Frontal cortex (tissue), 4 donors: ENCODE measurements at places on chromosomes 2 and 18.

DNA sequence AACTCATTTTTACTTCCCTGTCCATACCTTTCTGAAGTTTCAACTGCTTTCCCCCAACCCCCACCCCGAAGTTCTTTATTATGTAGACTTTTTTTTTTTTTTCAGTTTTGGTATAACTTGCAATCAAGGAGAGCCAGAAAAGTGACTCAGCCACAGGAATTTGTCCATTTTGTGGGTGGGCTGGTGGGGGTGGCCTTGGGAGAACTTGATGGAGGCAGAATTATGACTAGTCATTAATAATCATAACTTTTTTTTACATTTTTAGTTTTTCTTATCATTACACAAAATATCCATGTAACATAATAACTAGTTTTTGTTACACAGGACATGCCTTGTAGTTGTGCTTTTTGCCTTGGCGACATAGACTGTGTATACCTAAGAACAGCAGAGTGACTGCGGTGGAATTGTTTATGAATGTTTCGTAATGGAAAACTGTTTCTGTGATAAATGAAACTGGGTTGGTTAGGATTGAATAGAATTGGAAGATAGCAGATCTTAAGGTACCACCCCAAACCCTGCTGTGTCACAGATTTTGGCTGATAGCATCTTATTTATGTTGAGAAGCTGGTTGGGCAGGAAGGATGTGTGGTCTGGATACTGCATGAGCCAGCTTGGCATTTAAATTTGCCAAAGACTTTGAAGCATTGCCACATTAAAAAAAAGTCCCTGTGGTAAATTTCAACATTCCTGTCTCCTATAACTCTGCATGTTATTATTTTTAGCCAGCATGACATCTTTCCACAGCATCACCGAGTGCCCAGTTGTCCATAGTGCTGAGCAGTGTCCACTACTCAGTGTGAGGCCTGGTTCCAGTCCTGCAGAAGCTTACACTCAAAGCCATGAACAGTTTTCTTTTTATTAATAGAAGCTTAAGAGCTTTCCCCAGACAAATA lies 30.7 kb downstream of the LYPD6B start:
- no peak for DNase-seq

DNA sequence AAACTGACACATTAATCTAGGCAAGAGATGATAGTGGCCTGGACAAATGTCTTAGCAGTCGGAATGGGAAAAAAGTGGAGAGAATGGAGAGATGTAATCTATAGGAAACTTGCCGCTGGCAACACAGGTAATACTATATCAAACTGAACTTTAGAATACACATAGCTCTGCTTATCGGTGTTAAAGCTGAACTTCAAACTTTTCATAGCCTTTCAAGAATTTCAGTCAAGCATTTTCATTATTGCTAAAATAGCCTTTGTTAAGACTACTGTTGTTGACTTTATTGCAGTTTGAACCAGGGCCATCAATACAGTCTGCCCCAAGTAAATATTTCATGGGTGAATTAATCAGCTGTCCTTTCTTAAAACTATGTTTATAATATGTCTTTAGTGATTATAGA lies 12.9 kb upstream of the CHST9 start:
- no peak for DNase-seq

- no peak for DNase-seq
Measured at GRCh38 chr18:43542016-43542415, 264.7 kb upstream of the SYT4 start.

DNA sequence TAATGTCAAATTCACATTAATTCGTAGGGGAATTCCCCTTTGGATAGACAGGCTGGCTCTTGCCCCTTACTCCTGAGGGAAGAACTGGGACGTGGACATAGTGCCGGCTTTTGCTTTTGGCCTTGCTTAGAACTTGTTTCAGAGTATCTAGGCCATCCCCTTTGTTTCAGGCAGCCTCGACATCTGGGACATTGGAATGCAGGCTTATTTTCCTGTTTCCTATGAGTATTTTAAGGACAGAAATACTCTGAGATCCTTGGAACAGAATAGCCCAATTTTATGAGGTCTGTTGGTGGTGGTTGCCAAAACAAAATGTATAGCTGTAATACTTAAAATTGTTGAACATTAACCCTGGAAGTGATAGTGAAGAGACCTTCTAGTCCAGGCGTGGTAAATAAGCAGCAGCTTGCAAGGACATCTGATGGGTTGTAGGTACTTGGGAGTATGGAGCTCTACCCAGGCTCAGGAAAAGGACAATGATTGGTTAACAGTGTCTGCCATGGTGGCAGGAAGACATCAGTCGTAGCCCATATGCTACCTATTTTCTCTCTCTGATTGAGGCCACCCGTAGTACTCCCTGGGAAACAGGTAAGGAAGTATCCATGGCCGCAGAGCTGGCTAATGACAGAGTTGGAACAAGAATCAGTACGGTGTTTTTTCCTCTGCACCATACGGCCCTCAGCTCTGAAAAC lies 112.4 kb downstream of the CDK15 start:
- DNase-seq = no peak

DNA sequence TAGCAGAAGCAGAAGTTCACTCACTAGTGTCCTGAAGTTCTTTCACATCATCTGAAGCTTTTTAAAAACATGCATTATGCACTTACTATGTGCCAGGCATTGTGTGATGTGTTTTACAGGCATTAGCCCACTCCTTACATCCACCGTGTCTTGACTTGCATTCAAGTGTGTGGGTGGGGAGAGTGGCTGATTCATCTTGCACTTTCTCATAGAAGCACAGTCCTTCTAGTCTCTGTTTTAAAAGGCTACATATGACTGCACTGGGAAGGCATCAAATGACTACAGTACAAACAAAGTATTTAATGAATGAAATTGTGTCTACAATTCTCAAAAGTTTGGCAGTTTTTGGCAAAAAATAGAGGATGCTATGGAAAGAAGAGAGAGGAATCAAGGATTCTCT lies 21.6 kb upstream of the DSC3 start:
- no peak for DNase-seq

GRCh38 chr2:105329197-105329554 lies 359 bp downstream of the TGFBRAP1 start:
- no peak for DNase-seq

DNA sequence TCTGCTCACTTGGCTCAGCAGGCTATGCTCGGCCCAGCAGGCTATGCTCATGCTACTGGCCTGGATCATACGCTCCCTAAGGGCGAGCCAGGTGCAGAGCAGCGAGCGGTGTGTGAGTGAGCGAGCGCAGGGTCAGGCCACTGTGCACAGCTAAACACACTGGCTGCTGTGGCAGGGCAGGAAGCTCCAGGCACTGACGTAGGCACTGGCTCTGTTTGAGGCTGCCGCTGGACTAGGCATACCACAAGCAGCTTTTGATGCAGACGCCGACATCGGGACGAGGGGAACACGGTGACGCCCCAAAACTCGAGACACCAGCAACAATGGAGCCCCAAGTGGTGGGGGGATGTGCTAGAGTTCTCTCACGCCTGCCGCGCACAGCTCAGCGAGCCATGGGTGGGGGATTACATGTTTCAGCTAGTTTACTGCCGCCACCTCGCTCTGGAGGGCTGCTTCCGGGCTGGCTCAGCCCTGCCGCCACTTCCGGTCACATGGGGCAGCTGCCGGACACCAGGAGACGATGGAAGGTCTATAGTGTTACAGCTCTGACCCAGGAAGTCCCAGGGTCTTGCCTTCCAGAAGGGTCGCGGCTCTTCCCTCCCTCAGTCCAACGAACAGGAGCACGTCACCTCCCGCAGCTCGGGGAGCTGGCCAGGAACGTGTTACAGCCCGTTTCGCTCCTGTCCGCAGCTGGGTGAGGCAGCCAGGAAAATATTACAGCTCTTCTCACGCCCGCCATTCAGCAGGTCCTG lies 1176.9 kb upstream of the LRRTM1 start:
- no peak for DNase-seq

GRCh38 chr18:10111944-10112343 lies 198.1 kb downstream of the VAPA start:
- no peak for DNase-seq

- no peak for DNase-seq
Measured at GRCh38 chr2:134379293-134379692, 125.4 kb downstream of the MGAT5 start.

GRCh38 chr2:20157193-20157891 lies 67.6 kb downstream of the SDC1 start:
- no peak for DNase-seq

- no peak for DNase-seq
Measured at GRCh38 chr18:11419338-11419737, 190.1 kb upstream of the SLC35G4 start.

GRCh38 chr2:20568501-20569463 lies 82.1 kb downstream of the HS1BP3 start:
- no peak for DNase-seq

GRCh38 chr2:206921529-206921928 lies 17.8 kb upstream of the CPO start:
- no peak for DNase-seq
